Right lung (tissue), 10 donors: ENCODE measurements at places on chromosomes 11 and 22.

GRCh38 chr11:101327908-101328307 is 198.3 kb upstream of the PGR start:
- DNase-seq, result peak; percentile 52

- DNase-seq, result no peak
These were observed 700 bp downstream of the FAM180B start for GRCh38 chr11:47587039-47587716.

- DNase-seq, result no peak
These were observed 226.1 kb downstream of the BLID start for GRCh38 chr11:121889931-121890330.

DNA sequence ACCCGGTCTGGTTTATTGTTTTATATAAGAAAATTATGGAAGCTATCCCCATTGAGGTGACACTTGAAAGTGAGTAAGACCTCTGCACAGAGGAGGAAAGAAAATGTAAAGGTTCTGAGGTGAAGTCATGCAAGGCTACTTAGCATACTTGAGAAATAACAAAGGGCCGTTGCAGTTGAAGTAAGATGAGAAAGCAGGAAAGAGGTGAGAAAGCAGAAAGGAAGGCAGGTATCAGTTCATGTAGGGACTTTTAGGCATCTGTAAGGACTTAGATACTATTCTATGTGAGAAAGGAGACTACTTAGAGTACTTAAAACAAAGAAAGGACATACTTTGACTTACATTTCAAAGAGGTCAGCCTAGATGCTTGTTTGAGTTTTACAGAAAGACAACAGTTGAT is 84.7 kb downstream of the CASP12 start:
- no peak for DNase-seq

GRCh38 chr22:41659941-41660340 is 28.7 kb downstream of the SNU13 start:
- no peak for DNase-seq

GRCh38 chr11:59689015-59689414 is 20.2 kb upstream of the PATL1 start:
- DNase-seq, result no peak

GRCh38 chr22:23103199-23103954 is 33.1 kb downstream of the GNAZ start:
- no peak for DNase-seq

DNA sequence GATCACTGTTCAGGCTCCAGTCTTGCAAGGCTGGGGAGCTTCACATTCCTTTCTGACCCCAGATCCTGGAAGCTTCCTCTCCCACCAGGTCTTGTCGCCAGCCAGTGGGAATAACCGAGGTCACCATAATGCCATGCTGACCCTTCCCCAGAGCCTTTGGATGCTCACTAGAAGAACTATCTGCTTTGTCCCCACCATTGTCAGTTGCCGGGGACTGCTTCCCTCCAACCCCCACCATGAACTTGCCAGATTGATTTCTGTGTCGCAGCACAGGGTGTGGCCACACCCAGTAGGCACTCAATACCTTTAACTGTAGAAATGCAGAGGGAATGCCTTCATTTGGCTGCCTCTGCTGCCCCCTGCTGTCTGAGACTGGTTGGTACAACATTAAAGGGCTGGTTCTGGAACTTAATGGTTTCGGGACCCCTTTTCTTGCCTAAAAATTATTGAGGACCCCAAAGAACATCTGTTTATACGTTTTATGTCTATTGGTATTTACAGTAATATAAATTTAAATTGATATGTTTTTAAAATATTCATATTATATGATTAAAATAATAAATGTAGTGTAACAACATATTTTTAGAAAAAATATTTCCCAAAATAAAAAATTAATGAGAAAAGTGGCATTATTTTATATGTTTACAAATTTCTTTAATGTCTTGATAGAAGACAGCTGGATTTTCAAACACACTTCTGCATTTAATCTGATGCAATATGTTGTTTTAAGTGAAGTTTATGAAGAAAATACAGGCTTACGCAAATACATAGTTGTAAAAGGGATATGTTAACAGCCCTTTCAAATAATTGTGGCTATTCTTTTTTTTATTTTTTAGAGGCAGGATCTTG is 6.7 kb upstream of the GDPD5 start:
- DNase-seq, result peak; percentile 41

DNA sequence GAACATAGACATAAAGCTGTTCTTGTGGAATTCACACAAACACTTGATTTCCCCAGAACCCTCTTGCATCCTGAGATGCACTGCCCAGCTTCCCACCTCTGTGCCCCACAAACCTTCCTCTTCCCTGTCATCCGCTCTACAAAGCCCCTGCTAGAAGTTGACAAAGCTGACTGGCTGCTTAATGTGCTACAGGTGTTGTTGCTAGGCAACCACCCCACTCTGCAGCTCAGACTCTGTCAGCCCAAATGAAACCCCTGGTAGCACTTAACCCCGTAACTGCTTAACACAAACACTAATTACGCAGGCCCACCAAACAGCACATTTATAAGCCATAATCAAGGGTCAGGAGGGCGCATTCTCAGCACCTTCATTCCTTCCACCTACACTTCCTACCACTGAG is 172.0 kb upstream of the CADM1 start:
- DNase-seq, result no peak

DNA sequence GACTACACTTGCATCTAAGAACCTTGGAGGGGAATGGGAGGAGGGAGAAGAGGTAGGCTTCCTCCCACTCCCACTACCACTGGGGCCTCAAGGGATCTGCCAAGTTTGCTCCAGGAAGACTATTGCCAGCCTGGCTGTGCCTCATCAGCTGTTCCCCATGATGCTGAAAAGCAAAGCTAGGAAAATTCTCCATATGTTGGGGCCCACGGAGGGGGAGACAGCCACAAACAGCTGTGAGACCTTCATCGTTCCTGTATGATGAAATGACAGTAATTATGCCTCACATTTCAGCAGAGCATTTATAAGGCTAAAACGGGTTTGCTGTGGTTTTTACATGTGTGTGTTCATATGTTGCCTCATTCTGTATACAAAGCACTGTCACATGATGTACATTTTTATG is 6.7 kb downstream of the DSCAML1 start:
- DNase-seq, result peak; percentile 31

GRCh38 chr11:1198561-1199240 is 24.2 kb upstream of the MUC5B start:
- no peak for DNase-seq

- DNase-seq, result no peak
These were observed 197.0 kb downstream of the PGR start for GRCh38 chr11:100932474-100933100.

GRCh38 chr11:115958089-115959000 is 454.1 kb upstream of the CADM1 start:
- DNase-seq, result no peak

- DNase-seq, result no peak
These were observed 84.9 kb upstream of the RAB1B start for GRCh38 chr11:66183494-66184048.

DNA sequence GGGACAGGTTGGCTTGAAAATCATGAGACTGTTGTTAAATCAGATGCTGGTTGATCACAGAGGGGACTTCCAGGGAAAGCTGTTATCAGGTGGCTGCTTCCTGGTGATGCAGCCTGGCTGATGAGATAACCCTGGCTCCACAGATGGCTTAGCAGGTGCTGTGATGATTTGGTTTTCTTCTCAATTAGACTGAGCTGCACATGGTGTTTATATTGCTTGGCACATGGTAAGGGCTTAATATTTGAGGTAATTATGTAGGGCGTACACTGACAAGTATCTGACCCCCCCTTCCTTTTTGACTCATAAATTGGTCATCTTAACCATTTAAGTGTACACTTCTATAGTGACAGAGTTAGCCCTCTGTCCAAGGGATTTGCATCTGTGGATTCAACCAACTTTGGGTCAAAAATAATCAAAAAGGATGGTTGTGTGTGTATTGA is 7.0 kb downstream of the RPS3 start:
- DNase-seq, result no peak

GRCh38 chr22:45686836-45687235 is 15.2 kb downstream of the ATXN10 start:
- DNase-seq, result no peak

DNA sequence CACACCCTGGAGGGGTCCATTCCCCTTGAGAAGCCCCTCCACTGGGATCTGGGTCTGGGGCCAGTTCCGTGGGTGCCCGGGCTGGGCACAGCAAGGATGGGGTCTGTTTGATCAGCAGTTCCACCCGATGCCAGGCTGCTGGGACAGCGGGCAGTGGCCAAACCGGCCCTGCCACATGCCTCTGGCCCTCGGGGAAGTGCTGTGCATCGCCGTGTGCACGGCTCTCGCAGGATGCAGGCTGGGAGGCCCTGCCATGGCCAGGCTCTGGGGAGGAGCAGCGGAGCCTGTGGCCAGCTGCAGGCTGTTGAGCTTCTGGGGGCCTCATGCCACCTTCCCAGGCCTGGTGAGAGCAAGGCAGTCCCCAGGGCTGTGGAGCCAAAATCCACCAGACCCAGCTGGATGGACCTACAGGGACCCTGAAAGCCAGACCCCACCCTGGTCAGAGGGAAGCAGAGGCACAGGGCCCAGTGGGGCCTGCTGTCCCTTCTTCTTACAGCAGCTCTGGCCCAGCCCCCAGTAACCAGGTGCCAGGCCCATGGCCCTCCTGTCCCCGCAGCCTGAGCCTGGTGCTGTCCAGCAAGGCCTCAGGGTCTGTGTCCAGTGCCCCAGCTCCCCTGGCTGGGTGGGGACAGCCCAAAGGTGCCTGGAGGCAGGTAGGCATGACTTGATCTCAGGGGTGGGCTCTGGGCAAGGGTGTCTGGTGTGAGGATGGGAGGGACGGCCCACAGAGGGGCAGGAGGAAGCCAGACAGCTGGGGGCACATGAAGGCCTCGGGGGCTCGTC is 57.3 kb downstream of the WNT7B start:
- no peak for DNase-seq
